ENCODE measurements at places on chromosomes 6 and 20.

DNA sequence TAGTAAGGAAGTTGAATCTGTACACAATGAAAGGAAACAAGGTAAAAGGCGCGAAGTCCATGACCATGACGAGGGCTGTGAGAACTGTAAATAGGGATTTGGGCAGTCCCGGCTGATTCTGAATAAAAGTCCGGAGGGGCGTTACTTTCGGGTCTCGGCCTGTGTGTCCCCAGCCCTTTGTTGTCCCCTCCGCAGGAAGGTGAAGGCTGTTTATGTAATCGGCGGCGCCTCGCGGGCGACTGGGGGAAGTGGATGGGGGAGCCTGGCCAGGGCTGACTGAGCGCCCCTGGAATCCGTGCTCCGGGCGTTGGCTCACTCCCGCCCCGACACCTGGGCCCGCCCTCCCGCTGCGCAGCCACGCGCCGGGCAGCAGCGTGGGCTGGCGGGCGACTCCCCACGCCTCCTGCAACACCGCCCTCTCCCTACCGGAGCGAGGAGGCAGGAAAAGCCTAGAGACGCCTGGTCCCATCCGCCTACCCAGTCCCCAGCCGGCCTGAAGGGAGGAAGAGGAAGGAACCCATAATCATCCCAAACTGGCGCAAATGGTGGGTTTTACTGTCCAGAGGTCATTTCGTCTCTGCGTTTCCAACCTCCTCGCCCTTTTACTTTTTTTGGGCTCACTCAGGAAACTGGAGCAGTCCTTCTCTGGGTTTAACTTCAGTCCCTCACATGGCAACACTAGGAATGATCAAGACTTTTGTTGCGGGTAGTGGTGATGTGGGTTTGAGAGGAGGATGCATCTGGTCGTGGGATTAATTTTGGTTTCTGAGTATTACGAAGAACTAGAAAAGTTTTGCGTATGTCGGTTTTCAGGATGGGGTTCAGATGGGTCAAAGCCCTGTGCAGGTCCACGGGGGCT is 12.1 kb downstream of the TRIM31 start:
- no peak for DNase-seq

DNA sequence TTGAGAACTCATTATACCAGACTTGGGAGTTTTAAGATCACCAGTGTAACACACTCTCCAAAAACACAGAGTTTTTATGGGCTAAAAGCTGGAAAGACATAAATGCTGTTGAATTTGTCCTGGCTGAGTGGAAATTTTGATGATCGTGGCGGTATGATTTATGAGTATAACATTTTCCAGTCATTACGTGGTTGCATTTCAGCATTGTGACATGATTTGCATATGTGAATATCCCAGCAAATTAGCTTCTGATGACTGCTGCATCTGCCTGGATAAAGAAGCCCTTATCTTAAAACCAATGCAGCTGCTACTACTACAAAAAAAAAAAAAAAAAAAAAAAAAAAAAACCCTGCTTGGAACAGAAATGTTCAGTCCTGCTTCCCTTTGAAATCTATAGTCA is 850.9 kb downstream of the TFAP2A start:
- DNase-seq = no peak

DNA sequence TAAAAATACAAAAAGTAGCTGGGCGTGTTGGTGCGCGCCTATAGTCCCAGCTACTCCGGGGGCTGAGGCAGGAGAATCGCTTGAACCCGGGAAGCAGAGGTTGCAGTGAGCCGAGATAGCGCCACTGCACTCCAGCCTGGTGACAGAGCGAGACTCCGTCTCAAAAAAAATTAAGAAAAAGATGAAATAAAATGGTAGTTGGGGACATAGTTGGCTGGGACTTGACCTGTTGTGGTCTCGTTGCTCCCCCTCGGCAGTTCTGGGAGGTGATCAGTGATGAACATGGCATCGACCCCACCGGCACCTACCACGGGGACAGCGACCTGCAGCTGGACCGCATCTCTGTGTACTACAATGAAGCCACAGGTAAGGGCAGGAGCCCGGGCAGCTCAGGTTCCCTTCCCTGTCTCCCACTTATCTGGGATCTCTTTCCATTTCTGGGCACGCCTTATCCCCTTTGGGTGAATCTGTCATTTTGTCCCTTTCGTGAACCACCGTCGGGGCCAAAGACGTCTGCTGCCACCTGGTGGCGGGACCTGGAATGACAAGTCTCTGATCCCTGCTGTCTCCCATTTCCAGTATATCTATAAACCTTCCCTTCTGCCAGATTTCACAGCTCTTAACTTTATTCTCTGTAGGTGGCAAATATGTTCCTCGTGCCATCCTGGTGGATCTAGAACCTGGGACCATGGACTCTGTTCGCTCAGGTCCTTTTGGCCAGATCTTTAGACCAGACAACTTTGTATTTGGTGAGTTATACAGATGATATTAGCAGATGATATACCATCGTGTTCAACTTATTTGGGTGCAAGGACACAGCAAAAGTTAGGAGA is 2.3 kb downstream of the TUBB start:
- DNase-seq = peak; percentile 87

- DNase-seq = no peak
These were observed 157.5 kb downstream of the RALGAPA2 start for GRCh38 chr20:20554951-20555350.

- DNase-seq = no peak
These were observed 36.9 kb downstream of the B4GALT5 start for GRCh38 chr20:49676581-49677291.

DNA sequence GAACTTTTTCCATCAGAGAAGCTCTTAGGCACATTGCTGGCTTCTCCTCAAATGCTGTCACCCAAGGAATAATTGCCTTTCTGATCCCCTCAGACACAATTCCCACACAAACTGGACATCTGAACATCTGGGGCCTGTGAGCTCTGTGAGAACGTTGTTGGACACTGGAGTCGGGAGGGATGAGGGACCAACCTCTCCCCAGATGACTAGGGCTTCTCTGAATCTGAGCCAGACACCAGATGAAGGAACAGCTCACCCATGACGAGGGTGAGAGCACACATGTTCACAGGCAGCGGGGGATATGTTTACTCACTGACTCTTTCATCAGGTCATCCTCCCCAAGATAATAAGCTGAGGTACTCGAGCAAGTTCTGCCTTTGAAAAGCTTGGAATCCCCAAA is 283.9 kb upstream of the SUPT3H start:
- DNase-seq = no peak

- no peak for DNase-seq
These were observed 241.8 kb upstream of the PREP start for GRCh38 chr6:105644691-105645090.

GRCh38 chr6:33925936-33926335 is 122.1 kb upstream of the MLN start:
- no peak for DNase-seq

- no peak for DNase-seq
These were observed 22.7 kb upstream of the GGTLC1 start for GRCh38 chr20:24011282-24011681.

GRCh38 chr6:169579407-169580111 is 122.3 kb downstream of the WDR27 start:
- DNase-seq = no peak

DNA sequence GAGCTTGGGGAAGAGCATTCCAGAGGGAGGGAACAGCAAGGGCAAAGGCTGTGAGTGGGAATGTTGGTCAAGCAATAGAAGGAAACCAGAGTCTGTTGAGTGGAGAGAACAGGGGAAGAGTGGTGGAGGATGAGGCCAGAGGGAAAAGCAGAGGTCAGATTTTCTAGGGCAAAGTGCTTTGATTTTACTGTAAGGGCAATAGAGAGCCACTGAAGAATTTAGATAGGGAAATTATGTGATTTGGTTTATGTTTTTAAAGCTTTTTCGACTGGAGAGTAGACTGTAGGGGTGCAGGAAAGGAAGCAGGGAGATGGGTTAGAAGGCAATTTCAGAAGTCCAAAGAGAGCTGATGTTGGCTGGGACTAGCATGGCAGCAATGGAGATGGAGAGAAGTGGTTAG is 4.4 kb downstream of the L3MBTL1 start:
- DNase-seq = no peak

GRCh38 chr6:84825461-84825860 is 61.1 kb upstream of the TBX18 start:
- DNase-seq = no peak

- DNase-seq = no peak
These were observed 308.2 kb upstream of the THEMIS start for GRCh38 chr6:128208851-128209580.

- no peak for DNase-seq
These were observed 51.1 kb downstream of the MYLIP start for GRCh38 chr6:16179970-16180431.

DNA sequence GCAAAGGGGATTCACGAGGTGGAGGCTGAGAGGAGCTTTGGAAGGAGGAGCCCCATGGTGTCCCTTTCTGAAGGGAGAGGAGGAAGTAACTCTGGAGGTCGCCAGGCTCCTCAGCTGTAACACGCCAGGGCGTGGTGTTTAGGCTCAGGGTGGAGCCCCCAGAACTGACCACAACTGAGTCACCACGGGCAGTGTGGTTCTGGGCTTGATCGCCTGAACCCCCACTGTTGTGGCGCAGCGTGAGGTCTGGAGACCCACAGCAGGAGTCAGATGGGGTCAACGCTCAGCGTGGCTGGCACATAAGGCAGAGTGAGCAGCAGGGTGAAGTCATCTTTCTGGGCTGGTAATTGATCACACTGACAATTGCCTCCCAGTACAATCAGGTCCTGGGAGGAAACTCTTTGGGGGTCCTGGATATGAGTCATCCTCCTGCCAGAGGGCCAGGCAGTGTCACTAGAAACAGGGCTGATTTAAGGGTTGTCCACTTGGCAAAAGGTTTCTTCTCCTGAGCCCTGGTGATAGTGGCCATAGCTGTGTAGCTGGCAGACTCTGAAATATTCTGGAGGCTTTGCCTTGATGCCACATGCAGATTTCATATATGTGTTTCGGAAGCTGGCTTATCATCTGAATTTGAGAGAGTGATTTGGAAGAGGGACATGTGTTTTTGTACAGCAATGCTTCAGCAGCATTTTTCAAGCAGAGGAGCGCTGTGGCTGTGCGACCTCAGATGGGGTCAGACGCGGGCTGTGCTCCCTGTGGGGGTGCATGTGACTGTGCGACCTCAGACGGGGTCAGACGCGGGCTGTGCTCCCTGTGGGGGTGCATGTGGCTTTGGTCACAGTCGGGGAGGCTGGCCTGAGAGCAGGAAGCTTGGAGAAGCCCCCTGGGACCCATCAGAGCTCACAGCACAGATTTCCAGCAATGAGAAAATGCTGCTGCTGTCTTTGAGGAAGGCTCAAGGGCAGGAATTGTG is 50.0 kb downstream of the SYNJ2 start:
- peak; percentile 48 for DNase-seq

GRCh38 chr20:10619427-10619826 is 54.4 kb downstream of the JAG1 start:
- DNase-seq = no peak

GRCh38 chr6:72290620-72291019 is 331.2 kb upstream of the KCNQ5 start:
- no peak for DNase-seq

GRCh38 chr20:4449957-4450715 is 271.6 kb upstream of the PRND start:
- DNase-seq = no peak

Data from left hindlimb (tissue), 1 donor.